ENCODE measurements at places on chromosomes 6 and 20.
A peak's percentile ranks its signal among the peaks of the same experiment; 100 is the strongest.

GRCh38 chr20:41524980-41525613 lies 93.1 kb downstream of the CHD6 start:
- DNase-seq, result no peak

GRCh38 chr20:10728873-10729670 lies 55.3 kb upstream of the JAG1 start:
- no peak for DNase-seq

GRCh38 chr6:48325701-48326100 lies 214.7 kb upstream of the PTCHD4 start:
- no peak for DNase-seq

GRCh38 chr20:58693226-58694006 lies 816 bp downstream of the NPEPL1 start:
- peak; percentile 33 for DNase-seq

DNA sequence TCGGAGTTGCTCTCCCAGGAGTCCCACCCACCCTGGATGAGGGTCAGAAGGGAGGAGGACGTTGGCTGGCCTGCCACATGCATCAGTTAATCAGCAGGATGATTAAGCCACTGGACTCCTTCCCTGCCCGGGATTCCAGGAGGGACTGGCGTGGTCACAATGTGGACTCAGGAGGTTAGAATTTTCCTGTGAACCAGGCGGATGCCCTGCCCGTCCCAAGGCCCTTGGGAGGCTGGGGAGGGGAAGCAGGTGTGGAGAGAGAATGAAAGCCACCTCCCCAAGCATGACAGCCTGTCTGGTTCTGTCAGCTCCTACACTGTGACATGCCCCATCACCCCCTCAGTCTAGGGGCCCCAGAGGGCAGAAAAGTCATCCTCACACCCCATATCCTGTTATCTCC lies 11.6 kb upstream of the ITPR3 start:
- no peak for DNase-seq

- no peak for DNase-seq
Observed at GRCh38 chr20:47278907-47279348, 77.6 kb downstream of the ZMYND8 start.

- DNase-seq, result no peak
Observed at GRCh38 chr6:142885182-142885867, 59.7 kb downstream of the HIVEP2 start.

DNA sequence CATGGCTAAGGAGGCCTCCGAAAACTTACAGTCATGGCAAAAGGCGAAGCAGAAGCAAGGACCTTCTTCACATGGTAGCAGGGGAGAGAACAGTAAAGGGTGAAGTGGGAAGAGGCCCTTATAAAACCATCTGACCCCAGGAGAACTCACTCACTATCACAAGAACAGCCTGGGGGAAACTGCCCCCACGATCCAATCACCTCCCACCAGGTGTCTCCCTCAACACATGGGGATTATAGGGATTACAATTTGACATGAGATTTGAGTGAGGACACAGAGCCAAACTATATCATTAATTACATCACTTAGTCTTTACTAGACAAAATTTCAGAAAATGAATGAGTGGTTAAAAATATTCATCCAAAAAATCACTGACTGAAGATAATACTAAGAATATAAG lies 453.6 kb downstream of the COL12A1 start:
- DNase-seq, result no peak

GRCh38 chr20:14378326-14378725 lies 40.9 kb upstream of the FLRT3 start:
- no peak for DNase-seq

- no peak for DNase-seq
Observed at GRCh38 chr20:47468290-47469050, 33.2 kb upstream of the NCOA3 start.

GRCh38 chr6:17281100-17281496 lies at the start of gene RBM24:
Gene RBM24, plus strand, starts transcription at chr6:17281361. Its CDS starts 221 bp downstream, at chr6:17281582.
- DNase-seq, result peak; percentile 90

GRCh38 chr6:11795403-11795802 lies 16.8 kb upstream of the ADTRP start:
- DNase-seq, result no peak

GRCh38 chr6:4139272-4139671 lies 3.9 kb upstream of the ECI2 start:
- no peak for DNase-seq

DNA sequence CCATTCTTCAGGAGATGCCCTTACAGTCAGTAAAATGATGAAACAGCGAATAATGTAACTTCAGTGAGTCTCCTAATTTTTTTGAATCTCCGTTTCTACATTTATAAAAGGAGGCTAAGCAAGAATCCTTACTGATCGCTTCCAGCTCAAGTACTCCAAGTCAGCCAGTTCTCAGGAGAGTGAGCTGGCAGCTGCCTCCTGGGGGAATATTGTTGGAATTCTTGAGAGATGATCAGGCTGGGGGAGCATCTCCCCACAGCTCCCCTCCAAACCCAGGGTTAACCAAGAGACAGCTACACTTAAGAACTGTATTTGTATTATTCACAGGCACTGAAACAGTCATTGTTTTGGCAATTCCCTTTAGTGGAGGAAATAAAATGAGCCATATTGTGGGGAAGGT lies 89.1 kb upstream of the PCSK2 start:
- no peak for DNase-seq

DNA sequence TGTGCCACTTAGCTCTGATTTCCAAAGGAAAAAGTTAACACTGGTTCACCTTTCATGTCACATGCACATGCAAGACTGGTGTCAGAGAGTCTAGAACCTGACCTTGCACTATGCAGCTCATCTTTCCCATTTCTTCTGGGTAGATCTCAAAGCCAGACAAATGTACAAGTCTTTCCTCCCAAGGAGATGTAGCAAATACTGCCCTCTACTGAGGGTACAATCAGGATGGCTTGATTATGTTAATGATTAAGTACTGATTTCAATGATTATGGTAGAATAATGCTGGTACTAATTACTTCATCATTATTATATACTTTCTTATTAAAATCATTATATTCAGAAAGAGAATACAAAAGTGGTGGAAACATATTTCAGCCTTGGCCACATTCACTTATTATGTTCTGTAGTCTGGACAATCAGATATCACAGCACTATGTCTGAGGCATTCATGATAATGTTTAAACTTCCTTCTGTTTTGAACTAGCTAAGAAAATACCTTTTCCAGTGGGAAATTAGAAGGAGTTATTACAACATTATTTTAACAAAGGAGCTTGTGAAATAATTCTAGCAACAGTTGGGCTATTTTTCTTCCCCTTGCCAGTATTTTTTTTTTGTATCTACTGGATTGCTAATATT lies 68.5 kb upstream of the FOXO3 start:
- DNase-seq, result peak; percentile 59

GRCh38 chr6:143185288-143185687 lies 124.6 kb downstream of the AIG1 start:
- no peak for DNase-seq

DNA sequence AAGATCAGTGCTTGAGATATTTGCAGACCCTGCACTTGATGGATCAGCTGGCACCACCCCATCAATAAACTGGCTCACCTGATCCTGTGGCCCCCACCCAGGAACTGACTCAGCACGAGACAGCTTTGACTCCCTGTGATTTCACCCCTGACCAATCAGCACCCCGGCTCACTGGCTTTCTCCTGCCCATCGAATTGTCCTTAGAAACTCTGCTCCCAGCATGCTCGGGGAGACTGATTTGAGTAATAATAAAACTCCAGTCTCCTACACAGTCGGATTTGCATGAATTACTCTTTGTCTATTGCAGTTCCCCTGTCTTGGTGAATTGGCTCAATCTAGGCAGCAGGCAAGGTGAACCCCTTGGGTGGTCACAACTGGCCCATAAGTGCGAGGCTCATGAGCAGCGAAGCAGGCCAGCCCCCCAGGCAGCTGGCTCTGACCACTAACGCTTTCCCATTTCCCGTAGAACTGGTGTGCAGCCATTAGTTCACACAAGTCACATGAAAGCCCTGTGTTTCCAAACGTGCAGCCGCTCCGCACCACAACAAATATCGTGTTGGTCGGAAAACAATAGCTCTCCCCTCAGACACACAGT lies 79.6 kb downstream of the RSPH3 start:
- DNase-seq, result no peak

DNA sequence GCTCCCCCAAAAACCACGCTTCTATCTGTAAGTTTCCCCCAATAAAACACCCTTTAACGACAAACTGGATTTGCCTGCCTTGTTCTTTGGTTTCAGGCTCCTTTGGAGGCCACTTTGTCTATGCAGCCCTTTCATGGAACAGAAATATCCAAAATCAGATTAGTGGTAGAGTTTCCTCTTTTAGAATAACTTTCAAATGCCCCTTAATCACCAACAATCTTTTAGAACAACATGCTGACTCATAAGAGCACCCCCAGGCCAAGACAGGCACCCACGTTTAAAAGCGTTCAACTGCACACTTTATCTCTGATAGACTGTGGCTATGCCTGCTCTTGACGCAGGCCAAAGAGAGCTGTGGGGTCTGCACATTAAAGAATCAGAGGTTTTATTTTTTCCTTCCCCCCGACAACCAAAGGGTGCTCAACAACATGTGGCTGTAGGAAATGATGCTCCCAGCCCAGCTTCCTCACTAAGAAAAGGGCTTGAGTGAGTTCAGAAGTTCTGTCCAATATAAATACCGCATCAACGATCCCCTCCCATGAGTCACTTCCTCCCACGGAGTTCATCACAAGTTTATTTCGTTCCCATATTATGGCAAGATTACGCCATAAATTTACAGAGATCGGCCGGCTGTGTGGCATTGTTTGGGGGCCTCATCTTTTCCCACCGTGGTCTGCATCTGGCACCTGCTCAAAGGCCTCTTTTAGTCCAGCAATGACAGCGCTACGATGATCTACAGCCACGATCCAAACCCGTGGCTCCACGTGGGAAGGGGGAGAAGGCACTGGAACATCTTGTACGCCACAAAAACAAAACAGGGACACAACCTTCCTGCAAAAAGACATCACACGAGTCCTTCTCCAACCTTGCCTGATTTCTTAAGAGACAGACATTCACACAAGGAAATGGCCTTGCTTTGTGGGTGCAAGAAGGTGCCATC lies 88.8 kb upstream of the NFATC2 start:
- DNase-seq, result no peak

- no peak for DNase-seq
Observed at GRCh38 chr6:21199262-21199661, 394.3 kb upstream of the SOX4 start.

GRCh38 chr6:134609716-134610261 lies 291.9 kb upstream of the SGK1 start:
- no peak for DNase-seq

- DNase-seq, result no peak
Observed at GRCh38 chr6:38067263-38067980, 247.9 kb downstream of the ZFAND3 start.

DNA sequence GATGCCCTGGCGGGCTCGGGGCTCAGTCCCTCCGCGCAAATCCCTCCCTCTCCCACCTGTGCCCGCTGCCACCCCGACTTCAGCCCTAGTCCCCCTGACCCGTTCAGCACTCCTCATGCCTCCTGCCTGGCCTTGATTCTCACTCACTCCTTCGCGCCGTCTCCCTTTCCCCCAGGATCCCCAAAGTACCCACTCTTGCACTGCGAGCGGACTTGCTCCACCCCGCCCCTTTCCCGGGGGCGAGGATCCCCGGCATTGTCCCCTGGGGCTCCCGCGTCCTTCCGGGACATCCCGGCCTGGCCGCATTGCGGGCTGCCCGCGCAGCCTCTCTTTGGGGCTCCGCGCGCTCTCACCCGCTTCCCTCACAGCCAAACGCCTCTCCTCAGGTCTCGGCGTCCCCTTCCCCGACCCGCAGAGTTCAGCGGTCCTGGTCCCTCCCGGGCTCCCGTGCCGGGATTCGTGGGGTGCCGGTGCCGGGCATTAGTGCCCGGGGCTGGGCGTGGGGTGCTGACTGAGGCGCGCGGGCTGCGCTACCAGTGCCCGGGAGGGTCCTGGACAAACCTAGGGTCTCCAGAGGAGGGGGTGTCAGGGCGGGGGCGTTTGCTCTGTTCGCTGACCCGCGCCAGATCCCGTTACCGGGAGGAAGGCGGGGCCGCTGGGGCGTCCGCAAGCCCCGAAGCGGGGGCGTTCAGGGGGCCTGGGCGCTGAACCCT lies 45.5 kb upstream of the SUPT3H start:
- DNase-seq, result no peak

GRCh38 chr6:3844097-3844463 lies 5.1 kb upstream of the FAM50B start:
- no peak for DNase-seq

- no peak for DNase-seq
Observed at GRCh38 chr6:74879234-74879633, 326.6 kb downstream of the COL12A1 start.

DNA sequence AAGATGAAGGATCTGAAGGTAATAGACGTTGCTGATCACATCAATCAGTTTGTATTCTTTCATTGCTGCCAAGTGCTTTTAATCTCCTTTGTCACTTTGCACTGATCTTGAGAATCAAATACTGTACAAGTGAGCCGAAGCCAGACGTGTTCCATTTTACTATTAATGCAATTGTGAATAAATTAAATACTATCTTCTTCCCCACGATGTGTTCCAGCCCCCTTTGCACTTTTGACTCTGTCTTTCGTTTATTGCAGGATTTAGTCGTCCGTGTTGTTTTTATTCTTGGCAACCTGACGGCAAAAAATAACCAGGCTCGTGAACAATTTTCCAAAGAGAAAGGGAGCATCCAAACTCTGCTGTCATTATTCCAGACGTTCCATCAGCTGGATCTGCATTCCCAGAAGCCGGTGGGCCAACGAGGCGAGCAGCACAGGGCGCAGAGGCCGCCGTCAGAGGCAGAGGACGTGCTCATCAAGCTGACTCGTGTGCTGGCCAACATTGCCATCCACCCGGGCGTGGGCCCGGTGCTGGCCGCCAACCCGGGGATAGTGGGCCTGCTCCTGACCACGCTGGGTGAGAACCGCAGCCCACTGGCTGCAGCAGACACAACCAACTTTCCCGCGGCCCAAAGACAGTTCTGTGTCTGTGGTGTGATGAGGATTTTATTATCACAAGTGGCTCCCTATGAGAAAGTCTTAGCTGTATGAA lies 104.7 kb downstream of the ARMC2 start:
- DNase-seq, result no peak

Data from T47D (cell line).